AG04449 (cell line): ENCODE measurements at places on chromosomes 2 and 18.
A peak's percentile ranks its signal among the peaks of the same experiment; 100 is the strongest.

DNA sequence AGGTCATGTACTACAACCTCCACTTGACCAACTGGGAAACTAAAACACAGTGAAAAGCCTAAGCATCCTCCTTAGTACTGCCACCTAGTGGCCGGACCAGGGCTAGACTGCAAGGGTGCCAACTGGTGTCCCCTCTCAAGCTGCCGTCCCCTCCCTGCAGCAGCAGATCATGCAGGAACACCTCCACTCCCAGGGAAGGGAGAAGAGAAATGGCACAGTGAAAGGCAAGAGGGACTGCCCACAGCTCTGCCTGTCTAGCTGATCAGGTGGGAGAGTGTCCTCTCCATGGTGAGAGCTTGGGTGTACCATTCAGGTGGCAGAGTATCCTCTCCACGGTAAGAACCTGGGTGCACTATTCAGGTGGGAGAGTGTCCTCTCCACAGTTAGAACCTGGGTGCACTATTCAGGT, 78.1 kb downstream of the AAK1 start:
- no peak for DNase-seq

DNA sequence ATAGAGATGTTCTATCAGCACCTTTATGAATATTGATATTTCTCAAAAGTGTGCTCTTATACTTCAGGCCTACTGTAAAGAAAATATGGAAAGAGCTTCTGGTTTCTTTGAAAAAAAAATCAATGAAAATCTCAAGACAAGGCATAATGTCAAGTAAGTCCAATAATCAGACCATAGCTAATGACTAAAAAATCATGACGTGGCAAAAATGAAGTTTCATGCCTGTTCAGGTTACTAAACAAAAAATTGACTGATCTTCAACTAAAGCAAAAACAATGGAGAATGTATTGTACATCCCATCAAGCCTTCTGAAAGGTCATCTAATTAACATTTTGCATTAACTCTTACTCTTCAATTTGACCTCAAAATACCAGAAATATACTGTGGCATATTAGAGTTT, 824.4 kb downstream of the EPHA4 start:
- DNase-seq: no peak

GRCh38 chr2:72674982-72675915, 150.6 kb downstream of the EXOC6B start:
- no peak for DNase-seq

DNA sequence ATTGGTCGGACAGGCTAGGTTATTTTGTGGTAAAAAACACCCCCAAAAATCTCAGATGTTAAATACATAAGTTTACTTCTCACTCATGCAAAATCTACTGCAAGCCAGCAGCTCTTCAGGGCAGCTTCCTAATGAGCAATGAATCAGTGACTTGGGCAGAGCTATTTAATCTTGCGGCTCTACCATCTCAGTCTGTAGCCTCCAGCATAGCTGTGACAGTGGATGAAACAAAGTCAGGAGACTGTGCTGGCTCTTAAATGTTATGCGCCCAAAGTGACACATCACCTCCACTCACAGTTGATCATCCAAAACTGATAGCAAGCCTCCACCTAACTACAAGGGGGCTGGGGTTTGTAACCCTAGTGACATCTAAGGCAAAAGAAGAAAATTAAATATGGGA, 571.9 kb downstream of the METTL4 start:
- DNase-seq: no peak

- no peak for DNase-seq
Measured at GRCh38 chr2:168486477-168486876, 30.4 kb downstream of the CERS6 start.

DNA sequence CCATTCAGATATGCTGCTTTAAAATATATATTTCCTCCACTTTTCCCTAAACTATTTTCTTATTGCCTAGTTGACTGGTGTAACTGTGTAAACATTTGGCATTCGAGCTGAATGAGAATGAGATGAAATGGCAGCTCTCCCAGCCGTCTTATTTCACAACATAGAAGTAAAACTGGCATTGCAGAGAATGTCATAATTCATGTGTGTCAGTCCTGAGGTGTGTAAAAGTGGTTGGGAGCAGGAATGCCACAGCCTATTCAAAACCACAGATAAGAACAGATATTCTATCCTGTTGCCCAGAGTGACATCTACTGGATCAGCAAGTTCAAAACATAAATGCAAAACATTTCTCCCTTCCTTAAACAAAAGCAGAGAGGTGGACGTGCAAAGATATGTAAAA, 565.5 kb upstream of the CHAC2 start:
- DNase-seq: peak; percentile 63

DNA sequence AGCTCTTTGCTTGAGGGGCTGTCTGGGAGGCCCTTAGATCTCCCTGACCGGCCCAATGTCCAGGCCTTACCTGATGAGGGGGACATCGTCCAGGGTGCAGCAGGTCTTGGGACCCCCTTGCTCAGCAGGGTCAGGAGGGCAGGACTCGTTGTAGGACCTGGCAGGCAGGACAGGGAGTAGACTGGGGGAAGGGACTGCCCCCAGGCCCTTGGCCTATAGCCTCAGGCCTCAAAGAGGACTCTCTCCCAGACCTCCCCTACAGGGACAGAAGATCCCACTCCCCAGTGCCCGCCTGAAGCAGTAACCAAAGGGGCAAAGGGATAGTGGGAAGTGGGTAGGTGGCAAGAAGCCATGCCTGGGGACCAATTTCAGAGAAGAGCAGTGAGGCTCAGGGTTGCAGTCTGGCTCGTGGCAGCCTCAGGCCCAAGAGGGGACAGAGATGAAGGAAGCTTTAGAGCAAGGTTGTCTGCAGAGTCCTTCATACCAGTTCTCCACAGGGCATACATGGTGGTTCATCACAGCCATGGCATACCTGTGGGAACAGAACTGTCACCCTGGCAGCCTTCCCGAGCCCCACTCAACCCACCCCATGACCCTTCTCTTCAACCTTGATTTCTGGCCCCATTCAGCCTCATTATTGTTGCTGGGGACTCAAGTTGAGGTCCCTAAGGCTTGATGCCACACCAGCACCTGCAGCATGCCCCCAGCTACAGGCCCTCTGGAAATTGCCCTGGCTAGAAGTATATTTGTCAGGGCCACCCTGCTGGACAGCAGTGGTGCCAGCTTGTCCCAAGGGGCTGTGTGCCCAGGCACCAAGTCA, 1.3 kb downstream of the TMEM150A start:
- DNase-seq: no peak

DNA sequence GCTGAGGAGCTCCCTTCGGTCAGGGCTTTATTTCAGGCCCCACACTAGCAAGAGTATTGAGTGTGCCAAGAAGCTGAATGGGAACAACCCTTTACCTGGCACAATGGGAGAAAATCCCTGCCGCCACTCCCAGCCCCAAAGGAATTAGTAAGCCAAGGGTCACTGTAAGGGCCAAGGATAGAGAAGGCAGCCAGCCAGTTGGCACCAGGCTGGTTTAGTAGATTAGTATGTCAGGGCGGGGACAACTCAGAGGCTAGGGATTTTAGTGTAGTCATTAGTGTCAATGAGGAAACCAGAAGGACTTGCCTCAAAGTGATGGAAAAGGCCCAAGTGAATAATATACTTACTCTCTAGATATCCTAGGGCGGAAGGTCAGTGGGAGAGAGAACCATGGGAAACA, 34.9 kb upstream of the CYP26B1 start:
- no peak for DNase-seq

DNA sequence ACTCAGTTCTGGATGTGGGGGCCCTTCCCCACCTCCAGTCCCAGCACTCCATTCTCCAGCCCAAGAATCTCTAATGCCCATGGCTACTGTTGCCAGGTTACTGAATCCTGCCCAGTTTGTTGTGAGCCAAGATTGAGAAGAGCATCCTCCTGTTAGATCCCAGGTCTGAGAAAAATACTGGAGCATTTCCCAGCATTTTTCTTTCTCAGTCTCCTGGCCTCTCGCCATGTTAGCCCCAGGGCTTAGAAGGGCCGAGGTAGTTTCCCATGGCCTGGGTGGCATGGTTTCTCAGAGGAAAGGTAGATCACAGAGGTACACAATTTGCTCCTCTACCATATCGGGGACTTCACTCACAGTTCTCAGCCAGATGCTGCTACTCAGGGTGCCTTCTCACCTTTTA, 135.7 kb downstream of the OTX1 start:
- no peak for DNase-seq

GRCh38 chr18:74274700-74275099, 17.1 kb downstream of the CYB5A start:
- DNase-seq: no peak

DNA sequence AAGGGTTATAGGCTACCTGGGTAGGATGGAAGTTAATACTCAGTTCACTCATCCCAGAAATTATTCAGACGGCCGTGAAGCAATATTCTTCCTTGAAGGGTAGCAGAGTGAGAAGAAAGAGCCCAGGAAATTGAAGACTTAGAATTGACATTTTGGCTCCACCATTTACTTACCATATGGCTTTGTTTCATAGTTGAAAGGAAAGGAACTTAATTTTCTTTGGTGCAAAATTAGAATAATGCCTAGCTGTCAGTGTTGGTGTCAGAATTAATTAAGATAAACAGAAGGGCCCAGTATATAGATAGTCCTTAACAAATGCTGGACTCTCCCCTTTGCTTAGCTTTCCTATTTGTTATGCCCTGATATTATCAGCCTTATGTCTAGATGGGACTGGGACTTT, 263.2 kb downstream of the KCNJ3 start:
- DNase-seq: no peak

- DNase-seq: no peak
Measured at GRCh38 chr2:219642069-219642454, 14.6 kb downstream of the SLC4A3 start.

GRCh38 chr2:218569661-218570500, 1.2 kb downstream of the CNOT9 start:
- DNase-seq: no peak

DNA sequence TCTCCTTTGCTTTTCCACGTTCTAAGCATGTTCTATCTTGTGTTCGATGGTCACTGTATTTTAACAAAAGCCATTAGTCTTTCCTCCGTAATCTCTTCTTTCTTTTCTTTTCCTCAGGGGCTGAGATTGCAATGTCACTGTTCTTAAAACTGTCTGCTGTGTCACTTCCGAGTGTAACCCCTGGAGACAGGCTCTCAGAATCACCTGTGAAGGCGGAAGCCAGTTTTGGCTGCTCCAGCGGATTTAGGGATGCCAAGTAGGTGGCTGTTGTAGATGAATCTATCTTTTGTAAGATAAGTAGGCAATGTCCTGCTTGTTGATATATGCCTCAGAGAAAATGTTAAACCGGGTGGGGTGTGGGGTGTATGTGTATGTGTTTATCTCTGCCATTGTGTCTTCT, 94.7 kb upstream of the L3MBTL4 start:
- no peak for DNase-seq

GRCh38 chr18:22964116-22964515, 31.0 kb downstream of the RBBP8 start:
- no peak for DNase-seq

DNA sequence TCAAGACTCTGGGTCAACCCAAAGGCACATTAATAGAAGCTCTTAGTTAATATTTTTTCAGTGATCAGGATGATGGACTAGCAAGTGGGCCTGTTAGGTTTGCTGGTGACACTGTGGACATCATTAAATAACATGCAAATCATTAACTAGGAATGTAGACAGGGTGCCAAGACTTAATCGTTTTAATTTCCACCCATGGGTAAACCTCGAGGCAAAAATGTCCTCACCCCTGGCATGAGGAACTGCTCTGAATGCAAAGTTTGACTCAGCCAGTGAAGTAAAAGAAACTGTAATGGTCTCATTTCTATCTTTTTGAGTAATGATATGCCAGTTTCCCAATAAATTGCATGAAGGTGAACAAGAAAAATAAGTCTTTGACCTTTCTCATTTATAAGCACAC, 152.6 kb upstream of the MEX3C start:
- DNase-seq: no peak

DNA sequence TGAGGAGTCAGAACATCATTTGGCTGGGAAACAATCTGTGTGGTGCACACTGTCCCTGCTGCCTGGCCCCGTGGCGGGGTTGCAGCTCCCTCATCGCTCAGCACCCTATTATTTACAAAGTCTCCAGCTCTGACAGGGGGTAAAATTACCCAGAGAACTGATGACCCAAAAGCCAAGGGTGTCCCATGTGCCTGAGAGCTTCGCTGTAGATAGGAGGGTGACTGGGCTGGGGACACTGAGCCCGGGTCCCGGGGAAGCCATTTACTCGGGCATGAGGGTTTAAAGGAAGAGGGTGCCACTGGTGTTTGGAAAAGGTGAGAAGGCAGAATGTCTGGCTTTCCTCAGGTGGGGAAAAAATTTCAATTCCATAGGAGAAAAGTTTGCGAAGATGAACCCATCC, 48.2 kb upstream of the EML6 start:
- DNase-seq: no peak
